ENCODE measurements at places on chromosomes 5 and 9. TPM values are rescaled to one million over a fixed set of nuclear protein-coding genes. Genes with fewer than 3 reads are reported as not detected.

- H3K27me3 ChIP-seq: no peaks in the 10 kb centered on the region
- H3K27ac ChIP-seq: no peak overlapping the region
- H3K4me1 ChIP-seq: no peaks in the 10 kb centered on the region
- no peaks in the 10 kb centered on the region for H3K36me3 ChIP-seq
- H3K4me3 ChIP-seq: no peak overlapping the region
Observed at GRCh38 chr5:82376307-82376706, 98.2 kb upstream of the RPS23 start.

GRCh38 chr5:56608217-56608925 is 207.0 kb upstream of the MAP3K1 start:
- no peak for DNase-seq
- no peaks in the 10 kb centered on the region for H3K27me3 ChIP-seq
- no peak overlapping the region for H3K4me3 ChIP-seq
- no peak overlapping the region for H3K27ac ChIP-seq

DNA sequence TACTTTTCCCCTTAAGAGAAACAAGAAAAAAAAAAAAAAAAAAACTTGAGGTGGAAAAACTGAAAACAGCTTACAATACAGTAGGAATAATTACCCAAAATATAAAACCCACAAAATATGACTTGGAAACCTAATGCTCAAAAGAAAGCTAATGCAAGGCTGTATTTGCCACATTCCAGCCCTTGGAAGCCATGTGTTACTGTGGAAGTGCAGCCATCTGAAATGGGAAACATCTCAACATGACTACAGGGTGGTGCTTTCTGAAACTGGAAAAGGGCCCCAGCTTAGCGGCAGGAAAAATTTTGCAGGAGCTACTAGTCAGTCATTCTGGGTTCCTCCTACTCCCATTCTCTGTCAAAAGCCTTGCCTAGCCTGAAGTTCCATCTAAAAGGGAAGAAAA is 20.4 kb downstream of the CDK5RAP2 start:
- H3K4me1 ChIP-seq: no peaks in the 10 kb centered on the region
- no peak overlapping the region for H3K27ac ChIP-seq
- H3K27me3 ChIP-seq: no peaks in the 10 kb centered on the region
- no peak for DNase-seq

COL5A1 gene
- total RNA-seq: 14.2 TPM

DNA sequence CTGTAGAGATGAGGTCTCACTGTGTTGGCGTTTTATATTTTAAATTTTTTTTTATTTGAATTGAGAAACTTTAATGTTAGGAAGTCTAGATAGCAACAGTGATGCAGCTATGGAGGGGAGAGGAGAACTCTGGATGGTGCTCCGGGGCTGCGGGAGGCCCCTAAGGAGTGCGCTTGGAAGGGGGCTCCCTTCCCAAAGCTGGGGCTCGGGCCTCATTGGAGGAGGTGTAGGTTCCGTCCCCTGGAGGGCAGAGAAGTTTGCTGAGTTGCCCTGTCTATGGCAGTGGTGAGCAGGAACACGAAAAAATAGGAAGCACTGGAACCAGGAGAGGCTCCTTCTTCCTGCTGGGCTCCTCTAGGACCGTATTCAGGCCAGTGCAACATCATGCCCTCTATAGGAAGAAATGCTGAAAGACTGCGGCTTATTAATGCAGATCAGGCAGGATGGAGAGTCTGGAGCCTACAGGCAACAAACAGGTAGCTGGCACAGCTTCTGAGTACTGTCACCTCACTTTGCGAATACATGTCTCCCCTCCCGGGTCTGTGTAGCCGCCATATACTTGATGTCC is 16.1 kb downstream of the AHRR start:
- H3K27me3 ChIP-seq: peaks cover 24% of the 10 kb centered on the region
- no peaks in the 10 kb centered on the region for H3K4me1 ChIP-seq
- peak; percentile 70 for DNase-seq
- H3K27ac ChIP-seq: no peak overlapping the region

DNA sequence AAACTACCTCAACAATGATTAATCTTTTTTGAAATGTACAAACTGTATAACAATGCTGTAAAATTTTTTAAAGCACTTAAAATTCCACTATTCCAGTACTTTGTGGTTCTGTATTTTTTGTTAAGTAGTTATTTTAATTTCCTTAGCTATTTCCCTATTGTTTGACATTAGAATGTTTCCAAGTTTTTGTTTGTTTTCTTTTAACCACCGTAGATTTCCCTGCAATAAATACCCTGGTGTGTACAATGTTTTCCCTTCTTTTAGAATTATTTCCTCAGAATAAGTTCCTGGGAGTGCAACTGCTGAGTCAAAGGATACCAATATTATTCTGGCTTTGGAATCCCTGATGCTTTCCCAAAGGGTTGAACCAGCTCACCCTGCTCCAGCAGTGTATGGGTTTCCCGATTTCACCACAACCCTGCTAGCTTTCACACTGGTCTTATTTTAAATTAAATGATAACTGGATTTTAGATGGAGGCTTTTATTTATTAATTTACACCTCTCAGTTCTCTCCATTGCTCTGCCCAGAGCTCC is 20.6 kb upstream of the ANGPTL2 start:
- no peak overlapping the region for H3K4me3 ChIP-seq
- DNase-seq: no peak
- H3K27me3 ChIP-seq: no peaks in the 10 kb centered on the region
- no peaks in the 10 kb centered on the region for H3K36me3 ChIP-seq
- H3K4me1 ChIP-seq: peaks cover 15% of the 10 kb centered on the region

Data from neural progenitor cell (in vitro differentiated cells).